ENCODE measurements at places on chromosomes 7 and 10. TPM values are rescaled to one million over a fixed set of nuclear protein-coding genes. Genes with fewer than 3 reads are reported as not detected.
A peak's percentile ranks its signal among the peaks of the same experiment; 100 is the strongest.

DNA sequence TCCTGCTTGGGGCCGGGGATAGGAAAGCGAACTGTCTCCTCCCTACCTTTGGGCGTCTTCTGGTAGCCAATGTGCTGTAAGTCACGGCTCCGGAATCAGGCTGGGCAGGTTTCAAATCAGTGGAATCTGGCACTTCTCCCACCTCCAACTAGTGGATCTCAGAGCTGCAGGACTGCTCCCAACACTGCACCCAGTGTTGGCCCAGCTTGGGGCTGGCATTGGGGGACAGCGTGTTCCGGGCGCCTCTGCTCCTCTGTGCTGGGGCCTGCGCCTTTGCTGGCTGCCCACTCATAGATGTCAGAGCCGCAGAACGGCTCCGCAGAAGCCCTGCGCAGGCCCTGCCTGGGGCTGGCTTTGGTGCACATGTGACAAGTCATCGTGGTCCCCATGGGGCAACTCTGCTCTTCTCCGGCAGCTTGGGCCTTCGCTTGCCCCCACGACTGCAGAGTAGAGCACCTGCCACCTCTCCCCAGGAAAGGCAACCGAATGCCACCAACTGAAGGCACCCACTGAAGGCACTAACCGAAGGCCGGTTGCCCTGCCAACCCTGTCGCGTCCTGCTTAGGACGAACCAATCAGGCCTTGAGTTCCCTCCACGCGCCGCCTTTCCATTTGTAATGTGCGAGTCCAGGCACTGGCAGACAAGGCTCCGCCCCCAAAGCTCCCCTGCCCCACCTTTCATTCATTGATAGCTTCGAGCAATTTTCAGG, 85.5 kb upstream of the ABI1 start:
- no peak overlapping the region for H3K4me3 ChIP-seq
- no peaks in the 10 kb centered on the region for H3K27me3 ChIP-seq
- no peaks in the 10 kb centered on the region for H3K36me3 ChIP-seq
- no peaks in the 10 kb centered on the region for H3K4me1 ChIP-seq
- DNase-seq, result no peak
- H3K27ac ChIP-seq, result no peak overlapping the region

DNA sequence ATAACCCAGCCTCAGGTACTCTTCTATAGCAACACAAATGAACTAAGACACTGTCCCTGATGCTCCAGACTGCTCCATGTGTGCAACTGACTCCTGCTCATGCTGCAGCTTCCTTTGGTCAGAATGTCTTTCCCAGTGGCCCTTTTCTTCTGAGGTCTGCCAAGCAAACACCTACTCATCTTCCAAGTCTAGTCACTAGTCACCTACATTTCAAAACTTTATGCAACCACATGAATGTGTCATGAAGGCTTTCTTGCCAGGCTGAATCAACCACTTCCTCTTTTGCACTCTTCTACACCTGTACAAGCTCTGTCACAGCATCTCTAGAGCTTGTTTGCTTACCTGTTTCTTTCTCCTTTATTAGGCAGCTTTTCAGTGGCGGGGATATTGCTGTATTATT, 75.8 kb downstream of the LSMEM1 start:
- H3K4me3 ChIP-seq, result no peak overlapping the region
- H3K36me3 ChIP-seq, result no peaks in the 10 kb centered on the region
- no peaks in the 10 kb centered on the region for H3K4me1 ChIP-seq
- peak; percentile 6 for DNase-seq
- H3K27ac ChIP-seq, result no peak overlapping the region
- H3K27me3 ChIP-seq, result no peaks in the 10 kb centered on the region

DNA sequence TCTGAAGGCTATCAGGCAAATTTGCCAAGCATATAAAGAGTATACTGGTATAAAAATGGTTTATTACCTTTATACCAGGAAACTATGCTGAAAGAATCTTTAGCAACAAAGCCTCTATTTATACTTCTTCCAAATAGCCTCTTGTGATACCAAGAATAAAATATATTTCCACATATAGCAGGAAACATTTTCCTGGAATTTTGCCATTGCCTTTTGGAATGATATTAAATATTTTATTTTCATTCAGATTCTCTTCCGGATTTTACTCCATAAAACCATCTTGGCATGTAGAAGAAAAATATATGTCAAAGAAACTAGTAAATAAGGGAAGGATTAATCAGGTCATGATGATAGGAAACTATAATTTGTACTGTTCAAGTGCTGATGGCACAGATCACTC, 17.7 kb downstream of the SOSTDC1 start:
- H3K27me3 ChIP-seq, result no peaks in the 10 kb centered on the region
- DNase-seq, result no peak
- no peaks in the 10 kb centered on the region for H3K36me3 ChIP-seq
- no peak overlapping the region for H3K27ac ChIP-seq
- no peak overlapping the region for H3K4me3 ChIP-seq

- no peak for DNase-seq
- H3K4me1 ChIP-seq, result no peaks in the 10 kb centered on the region
- no peaks in the 10 kb centered on the region for H3K36me3 ChIP-seq
- no peak overlapping the region for H3K4me3 ChIP-seq
- no peak overlapping the region for H3K27ac ChIP-seq
Measured at GRCh38 chr7:110283056-110283455, 807.9 kb upstream of the LRRN3 start.

DNA sequence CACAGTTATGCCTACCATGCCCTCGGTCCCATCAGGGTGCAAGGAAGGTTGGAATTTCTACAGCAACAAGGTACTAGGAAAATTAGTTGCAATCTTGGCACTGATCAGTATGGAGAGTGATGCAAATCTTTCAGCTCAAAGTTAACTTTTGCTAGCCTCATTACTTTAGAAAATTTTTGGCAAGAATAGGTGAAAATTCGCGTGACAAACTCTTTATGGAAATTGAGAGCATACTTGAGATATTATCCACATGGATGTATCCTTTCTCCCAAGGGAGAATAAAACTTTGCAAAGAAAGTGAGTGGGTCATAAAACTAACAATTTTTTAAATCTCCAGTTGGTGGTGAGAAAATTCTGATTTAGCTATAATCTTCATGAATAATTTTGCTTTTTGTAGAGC, 71.1 kb upstream of the SLC39A12 start:
- no peak overlapping the region for H3K27ac ChIP-seq
- no peaks in the 10 kb centered on the region for H3K36me3 ChIP-seq
- DNase-seq, result no peak
- no peaks in the 10 kb centered on the region for H3K27me3 ChIP-seq
- H3K4me3 ChIP-seq, result no peak overlapping the region

- H3K27me3 ChIP-seq, result no peaks in the 10 kb centered on the region
- H3K27ac ChIP-seq, result no peak overlapping the region
Measured at GRCh38 chr10:53356616-53357349, 584.2 kb upstream of the MBL2 start.

The DPP6 gene
- not detected for total RNA-seq

DNA sequence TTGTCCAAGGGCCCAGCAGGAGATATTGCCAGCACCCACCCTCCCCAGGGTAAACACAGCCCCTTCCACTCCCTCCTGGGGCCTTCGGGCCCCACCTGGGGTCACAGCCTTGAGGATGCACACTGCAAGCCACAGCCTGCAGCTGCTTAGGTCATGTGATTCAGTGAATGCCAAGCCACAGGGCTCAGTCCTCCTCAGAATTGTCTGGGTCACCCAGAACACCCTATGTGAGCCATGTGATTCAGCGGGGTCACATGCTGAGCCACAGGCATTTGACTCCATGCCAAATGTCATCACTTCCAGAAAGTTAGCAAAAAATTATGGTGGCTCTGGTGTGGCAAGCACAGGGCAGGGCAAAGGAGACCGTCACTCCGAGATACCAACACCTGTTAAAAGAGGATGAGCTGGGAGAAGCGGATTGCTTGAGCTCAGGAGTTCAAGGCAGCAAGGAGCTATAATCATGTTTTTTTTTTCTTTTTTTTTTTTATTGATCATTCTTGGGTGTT, 17.2 kb upstream of the PSAP start:
- no peak overlapping the region for H3K4me3 ChIP-seq
- H3K27me3 ChIP-seq, result no peaks in the 10 kb centered on the region
- peaks cover 25% of the 10 kb centered on the region for H3K4me1 ChIP-seq

DNA sequence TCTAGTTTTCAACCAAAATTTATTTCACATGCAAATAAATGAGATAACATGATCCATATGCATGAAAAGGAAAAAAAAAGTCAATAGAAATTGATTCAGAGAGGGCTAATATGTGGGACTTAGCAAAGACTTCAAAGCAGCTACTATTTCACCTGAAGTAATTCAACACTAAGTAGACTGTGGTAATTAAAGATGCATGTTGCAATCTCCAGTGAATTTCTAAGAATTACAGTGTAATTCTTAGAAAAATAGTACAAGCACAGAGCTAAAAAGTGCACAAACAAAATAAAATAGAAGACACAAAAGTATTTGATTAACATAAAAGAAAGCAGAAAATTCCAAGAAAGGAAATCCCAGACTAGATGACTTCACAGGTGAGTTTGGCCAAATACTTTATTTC, 25.7 kb downstream of the GPR22 start:
- H3K36me3 ChIP-seq, result no peaks in the 10 kb centered on the region
- H3K27ac ChIP-seq, result no peak overlapping the region
- H3K4me3 ChIP-seq, result no peak overlapping the region
- no peak for DNase-seq
- no peaks in the 10 kb centered on the region for H3K27me3 ChIP-seq
- no peaks in the 10 kb centered on the region for H3K4me1 ChIP-seq

Data from B cell (primary cell).